ENCODE measurements at places on chromosomes 12 and 14. TPM values are rescaled to one million over a fixed set of nuclear protein-coding genes. Genes with fewer than 3 reads are reported as not detected.

The B4GALNT3 gene
- total RNA-seq: 25.9 TPM

The ESR2 gene
- 0.48 TPM for total RNA-seq

The RAP1B gene
- total RNA-seq: 87.6 TPM

The CD163L1 gene
- total RNA-seq: 0.60 TPM

The FLVCR2 gene
- 7.0 TPM for total RNA-seq

DNA sequence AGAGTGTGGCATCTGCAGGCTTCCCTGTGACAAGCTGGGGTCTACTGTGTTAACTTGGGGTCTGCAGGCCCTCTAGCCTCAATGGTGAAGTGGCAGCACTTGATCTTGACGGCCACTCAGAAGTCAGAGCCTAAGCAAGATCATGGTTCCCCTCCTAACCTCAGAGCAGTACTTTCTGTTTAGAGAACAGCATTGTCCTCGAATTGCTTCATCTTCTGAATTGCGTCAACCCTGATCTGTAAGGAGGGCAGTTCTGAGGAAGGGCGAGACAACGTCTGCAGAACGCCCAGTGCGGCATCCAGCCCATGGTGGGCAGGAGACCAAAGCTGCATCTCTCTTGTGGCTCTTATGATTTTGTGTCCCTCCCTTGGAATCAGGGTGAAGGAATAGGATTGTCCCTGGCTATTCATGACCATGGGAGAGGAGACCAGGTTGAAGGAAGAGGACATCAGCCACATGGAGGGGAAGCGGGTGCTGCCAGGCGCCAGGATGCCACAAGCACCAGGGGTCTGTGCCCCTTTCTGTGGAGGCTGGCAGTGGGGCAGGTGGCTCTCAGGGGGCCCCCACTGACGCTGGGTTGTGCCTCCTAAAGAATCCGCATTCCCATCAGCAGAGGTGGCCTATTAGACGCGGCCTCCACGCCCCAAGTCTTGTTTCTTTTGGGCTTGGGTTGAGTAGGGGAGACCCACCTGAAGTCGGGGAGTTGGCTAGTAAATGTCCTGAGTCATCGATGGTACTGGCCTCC lies 2.2 kb downstream of the SERPINA9 start:
- no peak for ATAC-seq

DNA sequence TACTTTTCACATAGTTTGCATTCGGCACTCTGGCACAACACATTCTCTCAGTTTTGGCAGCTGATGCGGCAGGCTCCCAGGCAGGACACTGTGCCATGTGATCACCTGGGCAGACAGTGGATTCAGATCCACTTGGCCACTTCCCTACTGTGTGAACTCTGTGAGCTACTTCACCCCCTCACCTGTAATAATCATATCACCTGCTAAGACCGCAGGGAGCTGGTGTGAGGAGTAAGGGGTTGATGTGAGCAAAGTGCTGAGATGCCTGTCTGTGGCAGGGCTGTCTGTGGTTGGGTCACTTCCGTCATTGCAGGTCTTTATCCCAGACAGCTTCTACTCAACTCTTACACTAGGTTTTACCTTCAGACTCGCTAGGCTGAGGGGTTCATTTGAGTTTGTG lies 50.4 kb upstream of the AMN start:
- ATAC-seq: no peak

- peak; percentile 46 for ATAC-seq
Measured at GRCh38 chr12:29782871-29783772, 620 bp downstream of the TMTC1 start.

DNA sequence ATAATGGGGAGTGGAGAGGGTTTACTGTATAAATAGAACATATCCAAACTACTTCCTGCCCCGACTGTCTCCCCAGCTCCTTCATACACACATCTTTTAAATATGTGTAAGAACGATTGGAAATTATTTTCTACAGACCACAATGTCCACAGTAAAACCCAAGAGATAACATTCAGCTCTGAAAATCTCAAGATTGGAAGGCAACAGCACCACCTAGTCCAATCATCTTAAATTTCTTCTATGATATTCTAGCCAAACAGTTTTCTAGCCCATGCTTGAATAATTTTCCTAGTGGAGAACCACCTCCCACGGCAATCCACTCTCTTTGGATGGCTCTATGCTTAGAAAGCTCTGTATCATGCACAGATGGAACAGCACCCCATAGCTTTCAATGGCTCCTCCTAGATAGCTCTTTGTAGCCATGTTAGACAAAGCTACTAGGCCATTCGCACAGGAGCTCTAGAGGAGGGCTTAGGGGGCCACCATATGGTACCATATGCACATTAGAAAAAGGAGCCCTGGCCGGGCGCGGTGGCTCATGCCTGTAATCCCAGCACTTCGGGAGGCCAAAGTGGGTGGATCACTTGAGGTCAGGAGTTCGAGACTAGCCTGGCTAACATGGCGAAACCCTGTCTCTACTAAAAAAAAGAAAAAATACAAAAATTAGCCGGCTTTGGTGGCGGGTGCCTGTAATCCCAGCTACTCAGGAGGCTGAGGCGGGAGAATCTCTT lies 18.1 kb downstream of the VDR start:
- ATAC-seq: no peak

GRCh38 chr14:102711946-102712345 lies 65.3 kb upstream of the TRAF3 start:
- no peak for ATAC-seq

- ATAC-seq: peak; percentile 73
Measured at GRCh38 chr12:52210186-52210924, 18.5 kb upstream of the KRT80 start.

DNA sequence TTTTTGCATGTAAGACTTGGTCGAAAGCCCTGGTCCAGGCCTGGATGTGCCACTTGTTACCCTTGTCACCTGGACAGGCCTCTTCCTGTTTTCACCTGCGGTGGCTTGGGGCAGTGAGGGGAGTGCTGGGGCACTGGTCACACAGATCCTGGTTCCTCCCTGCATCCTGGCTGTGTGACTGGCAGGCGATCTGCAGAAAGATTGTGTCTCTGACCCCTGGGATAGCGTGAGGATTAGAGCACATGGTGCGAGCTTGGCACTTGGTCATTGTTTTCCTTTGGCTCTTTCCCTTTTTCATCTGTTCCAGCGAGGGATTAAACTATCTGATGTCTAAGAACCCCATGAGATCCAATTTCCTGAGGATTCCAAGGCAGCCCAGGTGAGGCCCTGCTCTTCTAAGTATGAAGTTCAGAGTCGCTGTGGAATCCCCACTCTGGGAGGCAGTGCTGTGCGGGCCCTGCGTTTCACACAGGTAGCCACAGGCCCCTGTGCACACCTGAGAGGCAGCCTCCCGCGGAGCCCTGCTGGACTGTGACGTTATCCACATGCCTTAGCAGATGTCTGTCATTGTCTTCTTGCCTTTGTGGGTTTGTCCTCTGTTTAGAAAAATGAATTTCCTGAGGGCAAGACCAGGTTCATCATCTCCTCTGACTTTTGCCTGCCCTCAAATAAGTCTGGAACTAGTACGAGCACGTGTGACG lies 288.4 kb downstream of the CACNA1C start:
- ATAC-seq: no peak
